ENCODE measurements at places on chromosomes 11 and 22.

DNA sequence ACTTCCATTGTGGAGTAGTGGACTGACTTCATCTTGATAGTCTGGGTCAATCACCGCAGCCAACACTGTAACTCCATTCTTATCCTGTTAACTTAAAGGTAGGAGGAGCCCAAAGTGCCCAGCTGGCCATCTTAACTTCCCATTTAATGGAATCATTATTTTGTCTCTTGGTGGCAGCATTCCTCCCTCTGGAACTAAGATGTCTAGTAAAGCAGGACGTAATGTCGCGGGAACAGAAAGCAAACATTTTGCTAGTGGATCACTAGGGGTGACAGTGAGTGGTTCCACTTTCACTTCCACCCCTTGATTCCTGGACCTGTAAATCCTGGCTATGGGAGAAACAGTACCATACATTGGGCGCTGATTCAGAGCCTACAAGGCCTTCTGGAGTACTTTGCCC is 71.4 kb downstream of the GAB4 start:
- DNase-seq: no peak

- no peak for DNase-seq
Observed at GRCh38 chr11:128573638-128574037, 13.7 kb downstream of the ETS1 start.

DNA sequence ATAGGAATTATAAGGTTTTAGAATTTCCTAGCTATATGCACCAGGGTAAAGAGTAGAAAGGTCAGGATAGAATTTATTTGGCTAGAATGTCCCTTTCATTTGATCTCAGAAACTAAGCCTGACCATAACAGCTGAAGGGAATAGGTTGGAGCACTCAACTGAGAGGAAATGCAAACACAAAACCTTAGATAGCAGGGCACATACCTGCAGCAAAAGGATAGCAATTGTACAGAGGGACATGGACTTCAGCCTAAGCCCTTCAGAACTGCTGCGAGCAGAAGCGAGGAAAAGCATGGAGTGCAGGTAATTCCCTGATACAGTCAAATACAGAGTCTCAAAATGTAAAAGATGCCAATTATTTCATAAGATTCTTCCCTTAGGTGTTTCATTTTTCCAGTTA is 211.0 kb upstream of the DDI1 start:
- DNase-seq: no peak

- no peak for DNase-seq
Observed at GRCh38 chr11:12223771-12224536, 113.6 kb downstream of the MICAL2 start.

- no peak for DNase-seq
Observed at GRCh38 chr11:59030037-59030436, 56.1 kb upstream of the GLYATL1B start.

DNA sequence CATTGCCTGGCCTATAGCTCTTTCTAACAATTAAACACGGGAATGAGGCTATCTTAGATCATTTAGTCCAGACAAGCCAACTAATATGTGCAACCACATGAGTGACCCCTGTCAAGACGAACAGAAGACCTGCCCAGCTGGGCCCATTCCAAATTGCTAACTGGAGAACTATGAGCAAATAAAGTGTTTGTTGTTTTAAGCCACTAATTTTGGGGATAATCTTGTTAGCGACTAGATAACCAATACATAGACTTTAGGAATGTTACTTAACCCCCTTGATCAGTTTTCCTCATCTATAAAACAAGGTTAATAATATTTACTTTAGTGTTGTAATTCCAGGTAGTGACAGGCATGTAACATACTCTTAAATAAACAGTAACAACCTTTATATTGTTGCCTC is 848.3 kb downstream of the METTL15 start:
- no peak for DNase-seq

DNA sequence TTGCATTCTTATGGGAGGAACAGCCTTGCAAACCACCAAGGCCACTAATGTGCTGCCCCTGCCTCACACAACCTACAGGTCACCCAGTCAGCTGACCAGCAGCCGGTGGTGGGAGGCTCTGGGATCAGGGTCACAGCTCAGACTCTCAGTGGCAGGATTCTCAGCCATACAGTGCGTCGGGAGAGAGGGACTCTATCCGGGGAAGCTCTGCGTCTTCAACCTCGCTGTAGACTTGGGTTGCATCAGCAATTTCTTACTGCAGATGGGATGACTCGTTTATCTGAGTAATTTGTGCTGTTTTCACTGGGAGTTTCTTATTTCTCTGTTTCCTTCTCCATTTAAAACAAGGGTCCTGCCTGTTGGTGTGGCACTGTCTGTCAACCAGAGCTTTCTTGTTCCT is 257.7 kb downstream of the TBC1D22A start:
- DNase-seq: no peak

- no peak for DNase-seq
Observed at GRCh38 chr11:73252577-73253191, 19.5 kb upstream of the P2RY6 start.

DNA sequence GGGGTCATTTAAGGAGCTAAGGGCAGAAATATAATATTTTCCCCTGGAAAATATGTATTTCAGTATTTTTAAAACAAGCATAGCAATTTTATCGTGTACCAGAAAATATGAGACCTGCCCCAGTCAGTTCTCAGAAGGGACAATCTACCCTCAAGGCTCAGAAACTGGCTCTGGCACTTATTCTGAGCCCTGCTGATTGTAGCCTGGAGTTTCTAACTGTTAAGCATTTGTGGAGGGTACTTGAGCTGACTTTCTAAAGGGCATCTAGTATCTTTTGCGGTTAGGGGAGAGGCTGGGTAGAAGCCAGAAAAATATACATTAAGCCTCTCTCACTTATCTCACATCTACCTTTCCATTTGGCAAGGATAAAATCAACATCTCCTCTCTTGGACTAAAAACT is 71.3 kb upstream of the FSHB start:
- DNase-seq: no peak

- DNase-seq: no peak
Observed at GRCh38 chr11:67997475-67997921, 6.4 kb downstream of the UNC93B1 start.

DNA sequence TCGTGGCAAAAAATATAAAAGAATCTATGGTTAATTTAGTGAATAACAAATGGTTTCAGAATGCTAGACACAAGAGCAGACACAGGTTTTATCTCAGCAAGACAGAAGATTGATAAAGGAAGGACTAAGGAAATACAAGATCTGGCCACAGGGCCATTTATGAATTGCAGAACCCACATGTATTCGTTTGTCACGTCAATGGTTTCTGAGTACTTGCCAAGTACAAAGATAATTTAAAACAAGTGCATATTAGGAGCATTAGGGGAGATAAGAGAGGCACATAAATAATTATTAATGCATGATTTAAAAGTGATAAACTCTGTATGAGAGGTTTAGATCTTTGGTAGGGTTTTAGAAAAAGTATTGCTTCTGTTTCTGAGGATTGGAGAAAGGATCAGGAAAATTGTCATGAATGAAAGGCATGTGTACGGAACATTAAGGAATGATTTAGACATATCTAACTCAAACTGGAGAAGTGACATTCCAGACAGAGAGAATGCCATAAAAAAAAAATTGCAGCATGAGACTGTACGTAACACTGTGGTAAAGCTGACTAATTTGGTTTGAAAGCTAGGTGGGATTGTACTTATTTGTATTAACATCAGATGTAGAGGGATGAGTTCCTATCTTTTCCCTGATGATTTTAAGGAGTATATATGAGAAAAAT is 727.1 kb downstream of the NELL1 start:
- no peak for DNase-seq

DNA sequence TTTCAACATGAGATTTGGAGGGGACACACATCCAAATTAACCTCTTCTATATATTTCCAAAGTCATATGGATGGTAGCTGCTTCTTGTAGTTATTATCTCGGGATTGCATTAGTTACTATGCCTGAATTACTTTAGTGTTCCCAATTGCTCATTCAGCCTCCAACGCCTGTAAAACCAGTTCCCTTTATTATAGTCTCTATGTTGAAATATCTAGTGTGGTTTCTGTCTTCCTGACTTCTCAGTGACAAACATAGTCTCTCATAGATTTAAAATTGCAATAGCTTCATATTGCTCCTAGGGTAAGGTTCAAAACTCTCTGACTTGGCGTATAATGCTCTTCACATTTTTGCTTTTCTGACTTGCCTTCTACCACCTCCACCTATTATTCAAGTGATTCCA is 366.4 kb downstream of the CASP12 start:
- no peak for DNase-seq

All from HS-27A (cell line).